ENCODE measurements at places on chromosomes 5 and 9.

DNA sequence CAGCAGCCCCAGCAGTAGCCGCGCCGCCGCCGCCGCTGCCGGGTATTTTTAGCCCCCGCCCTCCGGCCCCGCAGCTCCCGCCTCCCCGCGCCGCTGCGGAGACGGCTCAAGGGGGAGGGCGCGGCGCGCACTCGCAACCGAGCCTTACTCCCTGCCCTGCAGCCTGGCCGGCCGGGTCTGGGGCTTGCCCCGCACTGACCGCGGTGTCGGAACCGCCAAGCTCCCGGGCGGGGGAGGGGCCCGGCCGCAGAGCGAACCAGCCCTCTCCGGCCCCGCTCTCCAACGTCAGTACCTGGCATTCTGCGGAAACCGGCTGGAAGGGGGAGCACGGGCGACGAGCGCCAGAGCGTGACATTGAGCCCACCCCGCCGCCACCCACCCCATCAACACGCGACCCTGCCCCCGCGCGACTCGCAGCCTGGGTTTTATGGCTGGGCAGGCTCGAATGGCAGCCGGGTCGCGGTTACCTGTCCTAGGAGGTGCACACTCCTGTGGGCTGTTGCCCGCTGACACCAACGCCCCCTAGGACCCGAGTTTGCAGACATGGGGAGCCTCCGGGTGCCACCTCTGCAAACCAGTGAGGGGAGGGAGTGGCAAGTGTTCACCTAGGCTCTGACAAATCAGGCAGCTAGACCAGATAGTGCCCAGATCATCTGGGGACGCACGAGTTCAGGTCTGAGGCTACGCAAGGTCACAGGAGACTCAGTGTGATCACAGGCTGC is at the start of gene ACSL6:
Gene ACSL6 (minus strand): TSS at position 37 of the 722 bp plus-strand sequence. CDS start 105 bp downstream, outside the sequence.
- no peak for DNase-seq

- no peak for DNase-seq
Observed at GRCh38 chr5:168291342-168291963, at the start of gene WWC1. TSS of gene WWC1 (plus strand) at chr5:168291645. CDS start at chr5:168292153, 508 bp downstream.

GRCh38 chr5:123000731-123001130 is 35.8 kb downstream of the PPIC start:
- DNase-seq: no peak

GRCh38 chr5:120446901-120447300 is 17.2 kb upstream of the PRR16 start:
- DNase-seq: no peak

GRCh38 chr9:73143711-73144328 is 7.8 kb upstream of the ANXA1 start:
- DNase-seq: peak; percentile 63

DNA sequence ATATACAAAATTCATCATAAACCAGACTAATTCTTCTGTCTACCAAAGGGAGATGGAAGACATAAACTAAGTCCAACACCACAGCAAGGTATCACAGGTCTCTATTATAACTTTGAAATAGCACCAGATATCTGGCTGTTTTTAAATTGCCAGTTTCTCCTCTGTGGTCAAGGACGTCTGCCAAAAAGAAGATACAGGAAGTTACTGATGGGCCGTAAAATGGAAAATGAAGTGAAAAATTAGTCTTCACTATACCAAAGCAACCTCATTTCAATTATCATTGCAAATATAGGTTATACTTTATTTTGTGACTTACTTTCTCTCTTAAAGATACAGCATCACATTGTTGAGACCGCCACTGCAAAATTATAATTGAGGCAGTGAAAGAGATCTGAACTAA is 225.5 kb downstream of the NDUFS4 start:
- no peak for DNase-seq

DNA sequence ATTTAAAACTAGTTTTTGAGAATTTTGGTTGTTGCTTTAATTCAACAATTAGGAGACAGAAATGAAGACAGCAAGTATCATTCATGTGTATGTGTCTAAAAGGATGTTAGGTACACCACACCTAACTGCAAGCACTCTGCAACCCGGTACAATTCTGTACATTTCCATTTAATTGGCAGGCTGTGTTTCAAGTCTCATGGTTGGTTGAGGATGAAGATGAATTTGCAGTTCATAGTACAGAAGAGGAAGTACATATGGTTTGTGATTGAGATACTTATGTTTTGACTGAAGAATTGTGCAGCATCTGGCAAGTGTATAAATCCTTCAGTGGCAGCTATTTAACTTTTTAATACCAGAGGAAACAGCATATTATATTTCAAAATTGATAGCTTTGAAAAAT is 628.7 kb upstream of the ZNF608 start:
- no peak for DNase-seq

GRCh38 chr9:92136184-92136858 is 21.1 kb upstream of the SPTLC1 start:
- DNase-seq: no peak

- no peak for DNase-seq
Observed at GRCh38 chr5:93789173-93790067, 48.0 kb upstream of the POU5F2 start.

DNA sequence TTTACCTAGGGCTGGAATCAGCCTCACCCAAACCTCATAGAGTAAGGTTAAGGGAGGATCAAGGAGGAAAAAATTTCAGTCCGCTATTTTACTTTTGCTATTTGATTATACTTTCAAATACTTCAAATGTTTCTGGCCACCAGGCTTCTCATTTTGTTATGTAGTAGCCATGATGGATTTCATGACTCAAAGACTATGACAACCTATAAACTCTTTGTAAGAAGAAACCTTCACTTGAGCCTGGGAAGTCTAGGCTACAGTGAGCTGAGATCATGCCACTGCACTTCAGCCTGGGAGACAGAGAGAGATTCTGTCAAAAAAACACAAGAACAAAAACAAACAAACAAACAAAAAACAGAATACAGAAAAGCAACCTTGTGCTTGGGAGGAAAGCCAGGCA is 293.6 kb upstream of the TNC start:
- no peak for DNase-seq

DNA sequence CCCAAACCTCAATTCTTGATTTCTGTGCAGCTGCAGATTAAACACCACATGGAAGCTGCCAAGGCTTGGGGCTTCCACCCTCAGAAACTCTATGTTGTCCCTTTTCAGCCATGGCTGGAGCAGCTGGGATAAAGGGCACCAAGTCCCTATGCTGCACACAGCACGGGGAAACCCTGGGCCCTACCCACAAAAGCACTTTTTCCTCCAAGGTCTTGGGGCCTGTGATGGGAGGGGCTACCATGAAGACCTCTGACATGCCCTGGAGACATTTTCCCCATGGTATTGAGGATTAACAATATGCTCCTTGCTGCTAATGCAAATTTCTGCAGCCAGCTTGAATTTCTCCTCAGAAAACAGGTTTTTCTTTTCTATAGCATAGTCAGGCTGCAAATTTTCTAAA is 41.8 kb upstream of the CDH9 start:
- no peak for DNase-seq

GRCh38 chr9:115777610-115778009 is 376.0 kb upstream of the PAPPA start:
- DNase-seq: no peak

DNA sequence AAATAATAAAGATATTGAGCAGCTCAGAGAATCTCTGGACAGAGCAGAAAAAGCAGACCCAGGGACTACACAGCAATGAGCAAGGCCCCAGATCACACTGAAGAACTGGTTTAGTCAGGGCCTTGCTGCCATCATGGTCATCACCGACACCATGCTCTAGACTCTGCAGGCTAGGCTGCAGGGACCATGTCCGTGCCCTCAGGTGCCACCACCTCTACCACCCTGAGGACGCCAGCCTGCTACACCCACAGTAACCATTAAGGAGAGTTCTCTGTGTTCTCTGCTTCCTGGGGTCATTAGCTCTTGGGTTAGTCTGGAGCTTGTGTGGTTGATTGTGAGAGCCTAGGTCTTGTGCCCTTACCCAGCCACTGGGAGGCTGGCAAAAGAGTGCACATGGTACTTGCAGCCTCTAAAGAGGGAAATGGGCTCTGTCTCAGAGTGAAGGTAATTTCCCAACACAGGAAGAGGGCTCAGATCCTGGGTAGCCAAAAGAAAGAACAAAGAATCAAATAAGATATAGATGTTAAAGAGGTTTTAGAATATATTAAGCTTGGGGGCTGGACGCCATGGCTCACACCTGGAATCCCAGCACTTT is 31.9 kb upstream of the JADE2 start:
- no peak for DNase-seq

- DNase-seq: no peak
Observed at GRCh38 chr5:125134216-125135081, 388.0 kb upstream of the ZNF608 start.

- no peak for DNase-seq
Observed at GRCh38 chr5:169098331-169099121, 202.4 kb downstream of the SLIT3 start.

DNA sequence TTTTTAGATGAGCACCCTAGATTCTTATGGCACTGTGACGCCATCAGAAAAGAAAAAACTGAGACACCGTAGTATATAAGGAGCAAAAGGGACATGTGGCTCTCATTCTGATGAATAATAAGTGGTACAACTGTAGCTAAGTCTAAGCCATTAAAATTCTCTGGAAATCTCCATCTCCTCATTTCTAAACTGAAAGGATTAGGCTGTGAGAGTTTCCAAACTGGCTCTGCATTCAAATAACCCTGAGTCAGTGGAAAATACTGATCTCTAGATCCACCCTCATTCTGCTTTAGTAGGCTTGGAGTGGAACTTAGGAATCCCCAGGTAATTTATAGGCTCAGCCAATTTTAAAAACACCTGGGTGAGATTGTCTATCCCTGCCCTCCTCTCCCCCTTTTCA is 28.5 kb downstream of the PTAR1 start:
- no peak for DNase-seq

DNA sequence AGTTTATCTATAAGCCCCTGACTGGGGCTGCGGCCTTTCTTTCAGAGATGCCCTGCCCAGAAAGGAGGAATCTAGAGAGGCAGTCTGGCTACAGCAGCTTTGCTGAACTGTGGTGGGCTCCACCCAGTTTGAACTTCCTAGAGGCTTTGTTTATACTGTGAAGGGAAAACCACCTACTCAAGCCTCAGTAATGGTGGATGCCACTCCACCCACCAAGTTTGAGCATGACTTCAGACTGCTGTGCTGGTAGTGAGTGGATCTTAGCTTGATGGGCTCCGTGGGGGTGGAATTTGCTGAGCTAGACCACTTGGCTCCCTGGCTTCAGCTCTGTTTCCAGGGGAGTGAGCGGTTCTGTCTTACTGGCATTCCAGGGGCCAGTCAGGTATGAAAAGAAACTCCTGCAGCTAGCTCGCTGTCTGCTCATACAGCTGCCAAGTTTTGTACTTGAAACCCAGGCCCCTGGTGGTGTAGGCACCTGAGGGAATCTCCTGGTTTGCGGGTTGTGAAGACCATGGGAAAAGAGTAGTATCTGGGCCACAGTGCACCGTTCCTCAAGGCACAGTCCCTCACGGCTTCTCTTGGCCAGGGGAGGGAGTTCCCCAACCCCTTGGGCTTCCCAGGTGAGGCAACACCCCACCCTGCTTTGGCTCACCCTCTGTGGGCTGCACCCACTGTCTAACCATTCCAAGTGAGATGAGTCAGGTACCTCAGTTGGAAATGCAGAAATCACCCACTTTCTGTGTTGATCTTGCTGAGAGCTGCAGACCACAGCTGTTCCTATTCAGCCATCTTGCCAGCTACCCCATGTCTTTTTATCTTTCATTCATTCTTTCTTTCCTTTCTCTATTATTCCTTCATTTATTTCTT is 211.8 kb upstream of the C9orf72 start:
- no peak for DNase-seq

- DNase-seq: no peak
Observed at GRCh38 chr5:168291964-168292785, 730 bp downstream of the WWC1 start.

DNA sequence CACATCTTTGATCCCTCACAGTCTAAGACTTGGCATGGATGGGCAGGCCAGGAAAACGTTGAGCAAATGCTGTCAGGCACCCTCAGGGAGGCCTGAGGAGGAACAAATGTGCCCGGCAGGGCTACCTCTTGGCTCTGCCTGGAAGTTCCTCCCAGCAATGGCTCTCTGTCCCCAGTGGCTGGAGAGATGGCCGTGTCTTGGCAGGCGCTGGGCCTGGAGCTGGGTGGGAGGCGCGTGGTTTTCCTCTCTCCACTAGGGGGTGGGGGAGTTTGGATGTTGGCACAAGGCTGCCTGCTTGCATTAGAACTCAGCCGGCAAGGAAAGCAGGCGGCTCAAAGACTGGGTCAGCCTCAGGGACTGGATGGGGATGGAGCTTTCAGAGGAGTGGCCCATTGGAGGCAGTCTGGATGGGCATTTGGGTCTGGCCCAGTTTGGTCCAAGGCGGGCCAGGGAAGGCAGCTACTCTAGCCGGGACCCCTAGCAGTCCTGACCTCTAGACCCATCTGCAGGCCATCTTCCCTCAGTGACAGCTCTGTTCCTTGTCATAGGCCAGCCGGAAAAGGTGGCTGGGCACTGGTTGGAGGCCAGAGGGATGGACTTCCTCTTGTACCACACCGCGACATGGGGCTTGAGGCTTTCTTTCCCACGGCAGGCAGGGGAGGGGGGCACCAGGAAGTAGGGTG is 68.2 kb upstream of the STC2 start:
- no peak for DNase-seq

DNA sequence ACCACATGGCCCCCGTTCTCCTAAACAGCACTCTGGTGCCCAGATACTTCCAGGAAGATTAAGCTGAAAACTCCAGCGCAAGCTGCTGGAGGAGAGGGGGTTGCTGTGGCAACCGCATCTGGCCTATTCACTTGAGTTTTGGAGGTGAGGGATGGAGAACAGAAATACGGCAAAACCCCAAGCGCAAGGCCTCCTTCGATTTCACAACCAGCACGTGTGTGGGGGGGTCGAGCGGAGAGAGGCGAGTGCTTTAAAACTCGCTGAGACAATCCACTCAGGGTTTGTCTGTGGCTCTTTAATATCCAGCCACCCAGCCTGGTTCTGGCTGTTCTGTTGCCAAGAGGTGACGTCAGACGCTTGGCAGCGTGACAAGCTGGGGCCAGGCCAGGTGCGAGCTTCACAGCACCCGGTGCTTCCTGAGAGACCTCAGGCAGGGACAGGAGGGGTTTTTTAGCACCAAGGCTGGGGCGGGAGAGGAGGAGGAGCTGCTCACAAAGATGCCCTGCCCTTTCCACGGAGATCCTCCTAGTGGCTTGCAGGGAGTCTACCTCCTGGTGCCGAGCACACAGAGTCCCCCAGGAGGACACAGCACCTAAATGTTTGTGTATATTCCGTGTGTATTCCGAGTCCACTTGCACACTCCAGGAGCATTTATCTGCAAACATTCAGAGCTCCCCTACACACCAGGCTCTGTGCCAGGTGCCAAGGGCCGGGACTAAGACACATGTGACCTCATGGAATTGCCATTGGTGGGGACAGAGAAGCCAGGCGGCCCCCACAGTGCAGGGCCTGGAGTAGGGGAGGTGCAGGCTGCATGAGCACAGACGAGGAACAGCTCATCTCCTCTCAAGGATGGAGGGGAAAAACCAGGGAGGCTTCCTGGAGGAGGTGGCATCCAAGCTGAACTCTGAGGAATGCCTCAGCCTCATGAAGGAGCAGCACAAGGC is 194.6 kb downstream of the OLFM1 start:
- DNase-seq: no peak

DNA sequence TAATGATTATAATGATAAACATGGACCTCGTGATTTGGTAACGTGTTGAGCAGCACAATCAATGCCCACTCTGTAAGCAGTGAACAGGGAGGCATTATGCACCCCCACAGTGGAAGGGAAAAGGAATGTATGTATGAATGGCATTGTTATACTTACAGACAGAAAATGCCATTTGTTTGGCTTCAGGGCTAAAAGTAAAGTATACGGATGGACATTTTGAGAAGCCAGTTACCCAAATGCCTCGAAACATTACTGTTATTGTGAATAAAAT is 260.2 kb upstream of the PPP1R2B start:
- DNase-seq: no peak

GRCh38 chr9:126703866-126704156 is 90.1 kb downstream of the LMX1B start:
- no peak for DNase-seq
